ENCODE measurements at places on chromosomes 12 and 14. TPM values are rescaled to one million over a fixed set of nuclear protein-coding genes. Genes with fewer than 3 reads are reported as not detected.

NFATC4 gene
- 0.44 TPM for total RNA-seq

TGFB3 gene
- 2.4 TPM for total RNA-seq

ESRRB gene
- total RNA-seq, result not detected

KLRC2 gene
- total RNA-seq, result not detected

M6PR gene
- 119 TPM for total RNA-seq

IFT81 gene
- 15.9 TPM for total RNA-seq

Data from M059J (cell line).